Activated CD4-positive, alpha-beta T cell treated with anti-CD3 and anti-CD28 coated beads for 48 hours (primary cell): ENCODE measurements at places on chromosomes 7 and 10.

- no peak for DNase-seq
These were observed 146.9 kb downstream of the SND1 start for GRCh38 chr7:127798769-127799372.

DNA sequence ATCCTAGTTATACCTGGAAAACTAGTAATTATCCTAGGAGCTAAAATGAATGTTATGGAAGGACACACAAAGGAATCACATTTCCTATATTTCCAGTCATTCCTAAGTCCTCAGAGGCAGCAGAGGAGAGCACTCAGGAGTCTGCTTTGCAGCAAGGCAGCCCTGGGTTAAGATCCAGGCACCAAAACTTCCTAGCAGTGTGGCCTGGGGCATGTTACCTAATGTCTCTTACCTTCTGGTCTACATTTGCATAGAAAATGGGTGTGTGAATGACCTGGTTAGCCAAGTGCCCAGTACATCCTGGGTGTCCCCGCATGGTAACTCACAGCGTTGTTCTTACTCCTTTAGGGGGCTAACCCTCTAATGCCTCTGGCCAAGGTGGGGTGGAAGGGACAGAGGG is 135.9 kb downstream of the TAX1BP1 start:
- DNase-seq: no peak

DNA sequence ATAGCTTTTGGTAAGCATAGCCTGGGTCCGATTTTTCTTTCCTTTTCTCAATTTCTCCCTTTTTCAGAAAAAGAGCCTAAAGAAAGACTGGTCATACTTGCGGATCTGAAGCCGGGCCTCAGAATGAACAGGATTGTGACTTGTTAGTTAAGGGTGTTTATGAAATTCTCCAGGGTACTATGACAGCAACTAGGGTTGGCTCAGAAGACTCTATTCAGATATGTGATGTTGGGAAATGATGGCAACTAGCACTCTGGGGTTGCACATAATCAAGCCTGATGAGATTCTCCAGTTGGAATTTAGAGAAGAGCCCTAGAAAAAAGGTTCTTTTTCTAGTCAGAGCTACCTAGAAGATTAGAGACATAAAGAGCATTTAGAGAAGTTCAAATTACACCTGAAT is 352.4 kb upstream of the POM121L12 start:
- DNase-seq: no peak

- DNase-seq: no peak
These were observed 34.5 kb upstream of the TECTB start for GRCh38 chr10:112248584-112249295.

DNA sequence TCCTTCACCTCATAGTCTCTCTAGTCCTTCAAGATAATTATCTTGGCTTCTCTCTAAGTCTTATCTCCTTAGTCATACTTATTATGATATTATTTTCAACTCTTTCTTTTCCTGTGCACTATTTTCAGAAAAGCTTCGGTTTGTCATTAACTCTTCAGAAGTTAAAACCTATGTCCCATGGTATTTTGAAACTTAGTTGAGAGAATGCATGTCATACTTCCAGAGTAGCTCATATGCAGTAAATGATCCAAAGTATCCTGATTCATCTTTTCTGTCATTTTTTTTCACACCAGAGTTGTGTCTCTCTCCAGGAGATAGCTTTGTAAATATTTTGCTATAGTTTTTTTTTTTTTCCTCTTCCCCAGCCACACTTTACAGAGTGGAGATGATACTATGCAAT is 1008.6 kb downstream of the NRG3 start:
- no peak for DNase-seq

GRCh38 chr7:5621776-5622175 is 159.7 kb downstream of the RNF216 start:
- no peak for DNase-seq

DNA sequence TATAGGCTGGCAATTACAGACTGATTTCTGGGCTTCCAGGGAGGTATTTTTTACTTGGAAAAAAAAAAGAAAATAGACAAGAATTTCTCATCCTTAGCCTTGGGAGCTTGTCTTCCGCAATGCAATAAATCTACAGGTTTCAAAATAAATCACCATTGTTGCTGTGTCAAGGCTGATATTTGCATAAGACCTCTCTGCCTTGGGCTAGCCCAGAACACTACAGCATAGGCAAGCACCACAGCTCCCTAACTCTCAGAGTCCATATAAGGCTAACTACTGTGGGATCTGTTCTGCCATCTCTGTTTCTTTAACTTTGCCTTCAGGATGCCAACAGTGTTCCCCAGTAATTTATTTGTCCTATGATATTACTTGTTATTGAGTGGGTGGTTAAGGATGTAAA is 64.4 kb downstream of the ZWINT start:
- no peak for DNase-seq

DNA sequence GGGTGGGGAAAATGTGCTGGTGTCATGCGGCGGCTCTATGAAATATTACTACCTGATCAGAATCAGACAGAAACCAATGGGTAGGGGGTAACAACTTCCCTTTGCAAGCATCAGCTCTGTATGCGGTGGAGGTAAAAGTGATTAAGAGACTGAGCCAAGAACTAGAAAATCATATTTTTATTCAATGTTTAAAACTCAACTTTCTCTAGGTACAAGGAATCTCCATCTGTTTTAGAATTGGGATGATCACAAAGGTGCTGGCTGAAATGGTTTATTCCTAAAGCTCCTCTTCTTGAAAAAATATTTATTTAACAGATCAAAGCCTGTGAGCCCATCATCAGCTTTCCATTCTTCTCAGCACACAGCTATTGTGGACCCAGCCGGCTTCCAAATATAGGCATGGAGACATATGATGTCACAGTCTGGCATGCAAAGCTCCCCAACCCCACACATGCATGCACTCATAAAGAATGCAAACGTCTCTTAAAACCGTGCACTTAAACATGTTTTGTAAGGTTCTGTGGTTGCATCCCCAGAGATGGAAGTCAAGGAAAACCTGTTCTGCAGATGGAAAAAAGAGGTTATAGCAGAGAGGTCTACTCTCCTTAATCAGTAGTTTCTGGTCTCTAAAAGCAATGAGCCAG is 126.0 kb downstream of the SKIDA1 start:
- no peak for DNase-seq

DNA sequence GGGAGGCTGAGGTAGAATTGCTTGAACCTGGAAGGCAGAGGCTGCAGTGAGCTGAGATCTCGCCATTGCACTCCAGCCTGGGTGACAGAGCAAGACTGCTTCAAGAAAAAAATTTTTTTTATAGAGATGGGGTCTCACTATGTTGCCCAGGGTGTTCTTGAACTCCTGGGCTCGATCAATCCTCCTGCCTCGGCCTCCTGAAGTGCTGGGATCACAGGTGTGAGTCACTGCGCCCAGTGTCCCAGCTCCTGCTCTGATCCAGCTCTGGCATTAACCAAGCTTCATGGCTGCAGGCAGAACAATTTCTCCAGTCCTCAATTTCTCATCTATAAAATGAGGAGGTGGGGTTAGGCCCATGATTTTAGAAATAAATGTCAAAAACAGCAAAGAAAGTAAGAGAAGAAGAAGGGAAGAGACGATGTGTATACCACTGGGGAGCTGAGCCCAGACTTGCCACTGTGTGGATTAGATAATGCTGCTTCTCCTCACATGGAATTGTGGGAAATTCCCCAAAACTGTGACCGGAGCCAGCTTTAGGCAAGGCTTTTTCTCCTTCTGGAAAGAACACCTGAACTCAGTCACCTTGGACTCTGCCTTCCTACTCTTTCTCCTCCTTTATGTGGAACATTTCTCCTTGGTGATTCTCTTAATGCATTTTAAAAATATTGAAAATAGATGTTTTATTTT is 25.5 kb downstream of the IL15RA start:
- no peak for DNase-seq

DNA sequence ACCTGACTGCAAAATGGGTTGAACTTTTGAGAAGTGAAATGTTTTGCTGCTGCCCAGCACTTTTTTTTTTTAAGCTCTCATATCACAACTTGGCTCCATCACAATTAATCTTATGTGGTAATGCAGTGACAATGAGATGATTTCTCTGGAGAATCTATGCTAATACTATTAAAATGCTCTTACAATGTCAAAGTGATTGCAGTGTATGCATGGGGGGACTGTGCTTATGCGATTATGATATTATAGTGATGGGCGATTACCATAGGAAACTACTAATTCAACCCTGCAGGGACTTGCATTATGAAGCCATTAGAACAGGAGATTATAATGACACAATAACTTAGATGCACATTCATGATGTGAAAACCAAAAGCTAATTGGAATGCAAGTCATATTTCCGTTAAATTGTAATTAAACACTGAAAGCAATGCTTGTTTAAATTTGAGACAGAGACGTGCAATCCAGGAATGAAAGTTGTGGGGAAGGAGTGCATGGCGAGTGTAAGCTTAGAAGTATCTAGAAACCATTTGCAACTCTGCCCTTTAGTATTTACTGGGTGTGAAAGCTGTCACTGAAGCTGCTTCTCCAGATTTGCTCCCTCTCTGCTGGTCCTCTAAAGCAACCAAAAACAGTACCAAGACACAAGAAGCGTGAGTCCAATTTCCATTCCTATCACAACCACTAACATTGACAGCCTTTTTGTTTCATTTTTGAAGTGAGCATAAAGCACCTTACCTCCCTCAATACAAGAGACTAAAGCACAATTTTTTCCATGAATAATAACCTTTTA is 21.6 kb downstream of the PTER start:
- DNase-seq: no peak

GRCh38 chr10:125020386-125020785 is 78.5 kb downstream of the ZRANB1 start:
- no peak for DNase-seq

- DNase-seq: no peak
These were observed at the start of gene GCK for GRCh38 chr7:44189286-44189992. TSS of gene GCK (minus strand) at chr7:44189439. CDS start at chr7:44188953, 486 bp downstream.
